ENCODE measurements at places on chromosomes 12 and 14.
A peak's percentile ranks its signal among the peaks of the same experiment; 100 is the strongest.

- DNase-seq = peak; percentile 56
These were observed 30.9 kb downstream of the ERGIC2 start for GRCh38 chr12:29350080-29350479.

GRCh38 chr12:32148372-32148771 lies 41.7 kb downstream of the BICD1 start:
- DNase-seq = no peak

DNA sequence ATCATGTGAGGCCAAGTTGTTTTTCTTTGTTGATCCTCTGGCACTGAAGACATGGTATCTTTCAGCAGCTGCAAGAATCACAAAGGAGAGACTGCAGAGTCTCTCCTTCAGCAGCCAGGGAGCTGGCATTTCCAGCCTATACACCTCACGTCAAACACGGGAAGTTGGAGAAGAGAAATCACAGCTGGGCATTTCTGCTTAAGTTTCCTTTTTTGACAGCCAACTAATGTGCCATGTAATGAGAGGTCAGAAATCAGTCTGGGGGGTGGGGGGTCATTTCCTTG lies 28.3 kb downstream of the PHLDA1 start:
- DNase-seq = no peak

DNA sequence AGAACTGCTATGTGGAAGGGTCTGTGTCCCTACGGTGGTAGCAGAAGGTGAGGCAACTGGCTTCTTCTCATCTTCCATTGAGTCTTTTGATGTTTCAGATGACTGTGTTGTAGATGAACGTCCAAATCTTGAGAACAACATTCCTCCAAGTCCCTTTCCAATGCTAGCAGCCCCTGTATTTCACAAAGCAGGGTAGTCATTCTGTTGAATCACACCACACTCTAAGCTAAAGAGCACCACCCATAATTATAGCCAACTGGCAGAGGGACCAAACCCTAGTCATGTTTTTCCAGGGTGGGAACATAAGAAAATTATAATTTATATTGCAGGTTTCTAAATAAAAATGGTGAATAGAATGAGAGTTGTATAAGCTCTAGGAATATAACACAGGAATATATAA lies 98.7 kb downstream of the DDHD1 start:
- no peak for DNase-seq

- no peak for DNase-seq
These were observed 142.0 kb upstream of the FSCB start for GRCh38 chr14:44649061-44649460.

DNA sequence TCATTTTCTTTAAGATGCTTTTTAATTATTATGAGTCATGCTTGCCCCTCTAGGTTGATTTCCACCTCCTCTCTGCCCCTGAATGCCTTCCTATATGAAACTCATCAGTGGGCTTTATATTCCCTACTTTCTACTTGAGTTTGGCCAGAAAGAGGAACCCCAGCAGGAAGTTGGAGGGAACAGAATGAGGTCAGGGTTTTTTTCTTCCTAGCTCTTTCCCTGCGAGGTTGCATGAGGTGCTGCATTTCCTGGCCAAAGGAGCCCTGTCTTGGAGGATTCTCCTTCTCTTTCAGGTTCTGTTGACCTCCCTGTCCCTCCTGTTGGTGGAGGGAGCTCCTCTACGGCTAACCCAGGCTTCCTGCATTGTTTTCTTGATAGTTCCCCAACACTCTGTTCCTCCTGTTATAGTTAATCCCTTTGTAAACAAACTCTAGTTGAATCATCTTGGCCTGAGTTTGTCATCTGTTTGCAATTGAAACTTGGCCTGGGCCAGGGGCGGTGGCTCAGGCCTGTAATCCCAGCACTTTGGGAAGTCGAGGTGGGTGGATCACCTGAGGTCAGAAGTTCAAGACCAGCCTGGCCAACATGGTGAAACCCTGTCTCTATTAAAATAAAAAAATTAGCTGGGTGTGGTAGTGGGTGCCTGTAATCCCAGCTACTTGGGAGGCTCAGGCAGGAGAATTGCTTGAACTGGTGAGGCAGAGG lies 15.3 kb upstream of the SPIC start:
- no peak for DNase-seq

DNA sequence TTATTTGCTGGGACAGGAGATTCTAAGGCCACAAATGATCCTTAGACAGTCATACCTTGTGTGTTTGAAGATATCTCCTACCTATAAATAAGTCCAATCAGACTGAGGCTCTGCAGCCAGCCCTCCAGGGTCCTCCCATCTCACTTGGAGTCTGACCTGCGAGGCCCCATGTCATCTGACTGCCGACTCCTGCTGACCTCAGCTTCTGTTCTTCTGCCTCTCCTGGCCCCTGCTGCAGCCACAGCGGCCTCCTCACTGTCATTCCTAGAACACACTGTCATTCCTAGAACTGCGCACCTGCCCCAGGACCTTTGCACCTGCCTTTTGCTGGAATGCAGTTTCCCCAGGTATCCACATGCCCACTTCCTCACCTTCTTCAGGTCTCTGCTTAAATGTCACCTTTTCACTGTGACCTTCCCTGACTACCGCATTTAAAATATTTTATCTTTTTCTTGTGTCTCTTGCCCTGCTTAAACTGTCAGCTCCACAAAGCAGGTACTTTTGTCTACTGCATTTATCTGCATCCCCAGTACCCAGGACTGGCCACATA lies 56.5 kb upstream of the RIN3 start:
- no peak for DNase-seq

DNA sequence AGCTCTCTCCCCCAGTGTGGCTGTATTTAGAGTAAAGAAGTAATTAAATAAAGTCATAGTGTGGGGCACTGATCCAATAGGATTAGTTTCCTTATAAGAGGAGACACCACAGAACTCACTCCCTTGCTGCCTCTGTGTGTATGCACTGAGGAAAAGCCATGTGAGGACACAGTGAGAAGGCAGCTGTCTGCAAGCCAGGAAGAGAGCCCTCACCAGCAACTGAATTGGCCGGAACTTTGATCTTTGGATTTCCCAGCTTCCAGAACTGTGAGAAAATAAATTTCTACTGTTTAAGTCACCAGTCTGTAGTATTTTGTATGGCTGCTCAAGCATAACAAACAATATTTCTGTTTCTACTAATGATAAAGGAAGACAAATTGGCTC lies 368.7 kb upstream of the PRICKLE1 start:
- peak; percentile 85 for DNase-seq

- DNase-seq = no peak
These were observed 169.0 kb upstream of the RTL1 start for GRCh38 chr14:101072531-101072930.

DNA sequence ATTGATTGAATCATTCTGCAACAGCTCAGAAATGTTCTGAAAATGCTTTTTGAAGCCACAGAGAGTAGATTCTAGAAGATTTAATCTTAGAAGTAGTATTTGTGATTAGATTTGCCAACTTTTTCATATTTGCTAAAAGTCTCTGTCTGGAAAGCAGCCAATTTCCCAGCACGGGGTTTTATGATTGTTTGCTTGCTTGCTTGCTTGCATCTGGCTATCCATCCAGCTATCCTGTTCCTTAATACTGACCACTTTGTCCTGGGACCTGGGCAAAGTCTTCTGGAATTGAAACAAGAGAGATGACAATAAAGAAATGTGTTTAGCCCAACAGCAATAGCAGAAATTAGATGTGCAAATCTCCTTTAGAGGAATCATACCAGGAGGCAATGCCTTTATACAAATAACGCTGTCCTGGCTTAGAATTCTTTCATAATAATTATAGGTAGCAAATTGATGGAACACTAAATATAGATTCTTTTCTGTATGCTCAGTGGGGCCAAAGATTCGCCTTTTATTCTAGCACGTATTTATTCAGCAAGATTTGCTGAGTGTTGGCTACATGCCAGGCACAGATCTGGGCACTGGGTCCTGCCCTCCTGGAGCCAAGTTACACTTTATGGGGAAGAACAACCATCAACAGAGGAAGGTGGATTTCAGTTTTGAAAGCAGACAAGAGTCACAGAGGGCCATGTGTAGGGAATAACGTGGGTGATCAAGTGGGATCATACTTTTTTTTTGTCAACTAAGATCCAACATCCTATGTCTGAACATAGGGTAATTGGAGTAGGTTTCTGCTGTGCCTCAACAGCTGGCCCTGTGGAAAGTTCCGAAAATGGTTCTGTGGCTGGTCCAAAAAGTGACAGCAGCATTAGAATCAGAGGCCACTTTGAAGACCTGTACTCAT lies 25.3 kb downstream of the MYBPC1 start:
- DNase-seq = peak; percentile 70

DNA sequence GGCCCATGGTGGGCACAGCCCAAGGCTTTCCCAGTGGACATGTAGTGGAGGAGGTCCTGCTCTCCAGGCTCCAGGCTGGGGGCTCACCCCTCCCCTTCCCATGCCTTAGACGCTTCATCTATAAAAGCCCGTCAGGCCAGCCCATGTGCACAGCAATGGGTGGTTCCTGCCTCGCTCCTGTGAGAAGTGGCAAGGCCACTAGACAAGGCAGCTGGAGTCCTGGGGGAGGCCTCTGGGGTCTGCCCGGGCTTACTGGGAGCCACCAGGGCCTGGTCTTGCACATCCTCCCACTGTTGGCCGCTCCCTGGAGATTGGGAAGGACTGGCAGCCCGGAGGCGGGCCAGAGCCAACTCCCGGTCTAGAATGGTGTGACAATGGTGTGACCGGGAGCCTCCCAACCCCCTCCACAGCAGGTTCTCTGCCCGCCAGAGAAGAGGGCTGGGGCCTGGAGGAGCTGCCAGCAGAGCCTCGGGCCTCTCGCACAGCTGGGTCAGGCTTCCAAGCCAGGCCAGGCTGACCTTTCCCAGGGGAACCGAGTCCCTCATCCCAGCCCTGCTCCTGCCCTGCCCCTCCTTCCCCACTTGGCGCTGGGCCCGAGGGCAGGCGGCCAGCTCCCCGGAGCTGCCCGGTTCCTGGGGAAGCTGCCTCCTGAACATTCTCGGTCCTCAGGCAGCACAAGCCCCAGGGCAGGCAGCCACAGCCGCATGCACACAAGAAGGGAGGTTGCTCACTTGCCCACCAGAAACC lies 97.9 kb downstream of the RFLNA start:
- peak; percentile 51 for DNase-seq

GRCh38 chr12:109710747-109711595 lies 2.7 kb upstream of the FAM222A start:
- DNase-seq = no peak

DNA sequence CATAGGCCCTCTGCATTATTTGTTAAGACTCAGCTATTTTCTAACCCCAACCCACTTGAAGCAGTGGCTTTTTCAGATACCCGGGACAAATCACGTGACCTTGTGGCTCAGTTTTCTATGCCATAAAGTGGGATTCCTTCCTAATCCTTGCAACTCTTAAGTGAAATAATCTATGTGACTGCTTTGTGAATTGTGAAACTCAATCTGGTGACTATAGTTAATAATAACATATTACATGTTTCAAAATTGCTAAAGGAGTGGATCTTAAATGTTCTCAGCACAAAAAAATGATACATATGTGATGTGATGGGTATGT lies 17.3 kb downstream of the EML1 start:
- no peak for DNase-seq

DNA sequence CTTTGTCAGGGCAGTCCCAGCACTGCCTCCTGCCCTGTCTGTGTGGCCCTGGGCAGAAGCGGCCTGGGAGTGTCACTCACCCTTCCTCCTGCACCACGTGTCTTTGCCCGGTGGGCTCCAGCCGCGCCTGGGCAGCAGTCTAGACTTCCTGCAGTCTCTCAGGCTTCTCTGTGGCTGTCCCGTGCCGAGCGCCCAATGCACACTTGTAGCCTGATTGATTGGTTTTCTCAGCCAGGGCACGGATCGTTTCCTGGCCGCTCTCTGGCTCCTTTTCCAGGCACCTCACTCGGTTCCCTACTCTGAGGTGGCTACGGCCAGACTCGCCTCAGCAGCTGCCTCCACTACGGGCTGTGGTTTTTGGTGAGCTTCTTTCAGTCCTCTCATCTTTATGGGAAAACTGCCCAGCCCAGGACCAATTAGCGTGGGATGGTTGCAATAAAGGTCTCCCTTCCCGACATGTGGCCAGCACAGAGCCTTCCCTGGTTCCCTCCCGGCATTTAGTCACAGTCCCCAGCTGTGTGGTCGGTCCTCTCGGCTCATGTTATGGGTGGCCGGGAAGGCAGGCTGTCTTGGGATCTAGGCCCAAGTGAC lies 133.1 kb downstream of the CACNA1C start:
- no peak for DNase-seq

Data from NCI-H446 treated with DMSO at 0.1 percent for 48 hours (cell line).